ENCODE measurements at places on chromosomes 6 and 20.

DNA sequence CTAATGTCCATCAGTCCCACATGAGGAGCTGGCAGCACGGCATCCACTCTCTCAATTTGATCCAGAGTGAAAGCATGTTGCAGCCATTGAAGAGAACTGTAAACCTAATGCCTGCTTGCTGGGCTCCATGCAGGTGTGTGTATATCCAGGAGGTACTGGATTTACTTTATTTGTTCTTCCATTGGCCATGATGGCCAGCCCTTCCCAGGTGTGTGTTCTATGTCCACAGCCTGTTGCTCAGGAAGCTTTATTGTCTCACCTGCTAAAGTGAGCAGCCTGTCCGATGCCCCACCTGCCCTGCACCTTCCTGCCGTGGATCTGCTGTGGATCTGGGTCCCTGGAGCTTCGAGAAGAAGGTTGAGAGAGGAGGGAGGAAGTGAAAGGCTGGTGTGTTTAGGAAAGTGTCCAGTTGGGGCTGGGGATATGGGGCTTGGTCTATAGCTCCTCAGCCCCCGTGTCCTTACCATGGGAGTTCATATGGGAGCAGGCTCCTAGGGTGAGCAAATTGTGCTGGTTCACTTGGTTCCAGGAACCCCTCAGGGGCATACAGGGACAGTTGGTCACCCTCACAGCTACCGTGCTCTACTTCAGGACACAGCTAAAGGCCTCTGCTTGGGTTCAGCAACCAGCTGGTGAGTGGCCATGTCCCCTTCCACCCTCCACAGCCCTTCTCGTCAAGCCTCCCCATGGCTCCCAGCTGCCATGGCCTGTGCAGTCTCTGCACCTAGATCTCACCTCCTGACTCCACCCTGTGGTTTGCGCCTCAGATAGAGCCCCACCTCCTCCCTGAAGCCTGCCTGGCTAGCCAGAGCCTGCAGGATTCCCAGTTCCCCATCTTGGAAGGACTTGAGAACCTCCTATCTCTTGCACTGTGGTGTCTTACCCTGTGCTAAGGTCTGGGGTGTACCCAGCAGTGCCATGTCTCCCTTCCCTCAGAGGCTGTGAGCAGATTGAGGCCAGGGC lies 12.7 kb downstream of the TREML2 start:
- no peak for DNase-seq

GRCh38 chr6:30682143-30683117 lies 4.0 kb downstream of the PPP1R18 start:
- peak; percentile 75 for DNase-seq

DNA sequence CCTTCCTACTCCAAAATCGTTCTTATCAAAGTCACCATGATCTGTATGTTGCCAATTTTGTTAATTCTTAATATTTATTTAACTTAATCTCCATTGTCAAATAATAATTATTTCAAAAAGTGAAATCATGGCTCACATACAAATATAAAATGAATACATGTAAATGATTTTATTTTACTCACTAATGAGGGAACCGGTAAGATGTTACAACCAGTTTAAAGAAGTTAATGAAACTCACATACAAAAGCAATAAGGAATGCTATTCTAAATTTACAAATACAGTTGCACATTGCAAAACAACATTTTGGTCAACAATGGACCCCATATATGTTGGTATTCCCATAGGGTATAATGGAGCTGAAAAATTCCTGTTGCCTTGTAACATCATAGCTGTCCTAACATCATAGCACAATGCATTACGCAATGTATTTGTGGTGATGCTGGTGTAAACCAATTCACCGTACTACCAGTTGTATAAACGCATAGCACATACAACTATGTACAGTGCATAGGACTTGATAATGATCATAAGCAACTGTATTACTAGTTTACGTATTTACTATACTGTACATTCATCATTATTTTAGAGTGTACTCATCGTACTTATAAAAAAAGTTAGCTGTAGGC lies 6.5 kb upstream of the SLC22A16 start:
- DNase-seq: no peak

- DNase-seq: no peak
Observed at GRCh38 chr6:150450918-150451317, 82.1 kb downstream of the IYD start.

GRCh38 chr6:161111261-161111660 lies 119.7 kb downstream of the MAP3K4 start:
- DNase-seq: no peak

DNA sequence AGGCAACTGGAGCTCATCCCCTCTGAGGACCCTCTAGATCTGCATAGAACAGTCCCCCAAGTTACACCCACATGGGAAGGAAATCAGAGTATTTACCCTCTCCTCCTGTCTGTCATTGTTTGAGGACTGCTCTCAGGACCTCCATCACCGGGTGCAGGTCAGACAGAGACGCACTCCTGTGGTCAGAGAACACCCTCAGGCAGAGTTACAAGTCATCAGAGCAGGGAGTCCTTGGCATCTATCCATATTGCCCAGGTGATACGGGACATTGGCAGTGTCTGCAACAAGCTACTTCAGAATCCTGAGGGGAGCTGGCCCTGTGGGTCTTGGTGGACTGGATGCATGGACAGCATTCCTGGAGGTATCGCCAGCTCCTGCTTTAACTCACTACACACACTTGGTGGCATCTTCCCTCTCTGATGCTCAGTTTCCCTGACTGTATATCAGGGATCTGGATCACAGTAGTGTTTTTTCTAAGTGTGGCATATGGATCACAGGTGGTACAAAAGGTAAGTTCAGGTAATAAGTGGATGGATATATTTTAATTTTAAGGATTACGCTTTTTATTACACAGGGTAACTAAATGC lies 15.1 kb upstream of the ISM1 start:
- DNase-seq: no peak

GRCh38 chr20:54208548-54209176 lies 775 bp downstream of the PFDN4 start:
- peak; percentile 32 for DNase-seq

DNA sequence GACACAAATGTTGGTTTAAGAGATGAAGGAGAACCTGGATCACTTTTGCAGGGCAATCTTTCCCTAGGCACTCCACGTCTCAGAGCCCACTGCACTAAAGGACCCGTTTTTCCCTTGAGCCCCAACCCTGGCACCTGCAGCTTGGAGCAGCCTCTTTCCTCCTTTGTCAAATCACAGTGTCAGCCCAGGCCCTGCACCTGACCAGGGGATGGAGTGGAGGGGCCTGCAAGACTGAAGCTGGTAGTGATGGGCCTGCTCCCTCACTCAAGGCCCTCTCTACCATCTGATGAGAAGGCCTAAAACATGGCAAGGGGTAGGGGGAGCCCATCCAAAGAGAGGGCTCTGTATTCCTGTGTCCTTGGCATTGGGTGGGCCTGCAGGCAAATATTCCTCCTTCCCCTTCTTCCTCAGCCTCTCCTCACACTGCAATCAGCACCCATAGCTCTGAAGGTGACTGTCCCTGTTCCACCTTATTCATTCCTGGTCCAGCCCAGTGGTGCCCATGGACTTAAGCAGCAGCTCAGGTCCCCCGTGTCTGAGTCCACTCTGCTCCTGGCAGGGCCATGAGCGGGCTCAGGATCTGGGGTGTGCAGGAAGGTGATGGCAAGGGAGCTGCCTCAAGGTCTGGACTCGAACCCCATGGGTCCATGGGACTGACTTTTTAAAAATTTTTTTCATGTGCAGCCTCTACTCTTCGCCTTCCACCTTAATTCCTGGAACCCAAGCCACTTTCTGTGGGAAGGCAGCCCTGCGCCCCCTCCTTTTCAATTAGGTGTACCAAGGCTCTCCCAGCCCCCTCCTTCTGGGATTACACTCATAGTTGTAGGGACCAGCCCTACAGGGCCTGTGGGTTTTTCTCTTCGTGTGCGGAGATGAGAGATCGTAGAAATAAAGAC lies 6.7 kb downstream of the RAET1G start:
- no peak for DNase-seq

DNA sequence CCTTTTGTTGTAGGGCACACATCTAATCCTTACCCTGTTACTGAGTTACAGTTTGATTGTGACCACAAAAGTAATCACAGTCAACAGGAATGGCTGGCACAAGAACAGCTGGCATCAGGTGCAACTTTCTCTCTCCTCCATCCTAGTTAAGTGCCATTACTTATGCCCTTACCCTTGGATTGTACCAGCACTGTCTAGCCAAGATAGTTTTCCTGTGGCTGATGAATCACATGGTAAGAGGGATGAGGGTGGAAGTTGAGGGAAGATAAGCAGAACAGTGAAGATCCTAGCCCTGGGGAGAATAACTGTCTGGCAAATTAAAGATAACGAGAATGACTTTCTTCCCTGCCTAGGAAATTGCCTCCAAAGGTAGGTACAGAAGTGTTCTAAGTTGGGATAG lies 42.0 kb downstream of the RNF217 start:
- DNase-seq: no peak

DNA sequence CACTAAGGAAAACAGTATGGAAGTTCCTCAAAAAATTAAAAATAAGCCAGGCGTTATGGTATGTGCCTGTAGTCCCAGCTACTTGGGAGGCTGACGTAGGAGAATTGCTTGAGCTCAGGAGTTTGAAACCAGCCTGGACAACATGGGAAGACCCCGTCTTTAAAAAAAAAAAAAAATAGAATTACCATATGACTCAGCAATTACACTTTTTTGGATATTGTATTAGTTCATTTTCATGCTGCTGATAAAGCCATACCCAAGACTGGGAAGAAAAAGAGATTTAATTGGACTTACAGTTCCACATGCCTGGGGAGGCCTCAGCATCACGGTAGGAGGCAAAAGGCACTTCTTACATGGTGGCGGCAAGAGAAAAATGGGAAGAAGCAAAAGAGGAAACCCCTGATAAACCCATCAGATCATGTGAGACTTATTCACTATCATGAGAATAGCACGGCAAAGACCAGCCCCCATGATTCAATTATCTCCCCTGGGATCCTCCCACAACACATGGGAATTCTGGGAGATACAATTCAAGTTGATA lies 10.8 kb upstream of the SMIM29 start:
- no peak for DNase-seq

DNA sequence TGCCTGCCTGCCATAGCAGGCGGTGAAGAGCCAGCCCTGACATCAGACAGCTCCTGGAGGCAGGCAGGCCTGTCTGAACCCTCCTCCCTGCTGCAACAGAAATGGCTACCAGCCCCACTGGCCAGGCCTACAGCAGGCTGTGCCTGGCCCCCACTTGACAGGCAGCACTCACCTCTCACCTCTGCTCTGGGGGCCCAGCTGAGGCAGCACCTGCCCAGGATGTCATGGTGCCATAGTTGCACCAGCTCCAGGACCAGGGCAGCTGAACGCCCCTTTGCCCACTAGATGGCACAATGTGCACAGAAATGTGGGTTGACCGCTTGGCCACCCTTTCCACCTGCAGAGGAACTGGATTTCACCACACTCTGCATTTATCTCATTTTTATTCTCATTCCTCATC lies 30.6 kb downstream of the MRPL14 start:
- DNase-seq: peak; percentile 84

GRCh38 chr20:34575756-34576155 lies 17.2 kb downstream of the MAP1LC3A start:
- DNase-seq: no peak

GRCh38 chr6:121055572-121056163 lies 278.6 kb downstream of the TBC1D32 start:
- DNase-seq: peak; percentile 69

DNA sequence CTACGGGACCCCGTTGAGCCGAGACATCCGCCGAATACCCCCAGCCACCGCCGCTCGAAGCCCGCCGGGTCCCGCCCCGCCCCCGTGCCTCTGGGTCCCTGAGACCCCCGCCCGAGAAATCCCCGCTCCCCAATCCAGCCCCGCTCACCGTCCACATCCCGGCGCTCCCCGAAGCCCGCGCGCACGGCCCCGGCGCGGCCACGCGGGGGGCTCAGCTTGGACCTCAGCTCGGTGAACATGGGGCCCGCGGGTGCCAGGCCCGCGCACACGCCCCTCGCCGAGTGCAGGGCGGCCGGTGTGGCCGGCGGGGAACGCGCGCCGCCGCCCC lies 249 bp downstream of the SAMD10 start:
- DNase-seq: no peak

GRCh38 chr6:49299279-49299678 lies 163.8 kb downstream of the MMUT start:
- no peak for DNase-seq

GRCh38 chr6:150694889-150695288 lies 95.2 kb downstream of the PLEKHG1 start:
- no peak for DNase-seq

DNA sequence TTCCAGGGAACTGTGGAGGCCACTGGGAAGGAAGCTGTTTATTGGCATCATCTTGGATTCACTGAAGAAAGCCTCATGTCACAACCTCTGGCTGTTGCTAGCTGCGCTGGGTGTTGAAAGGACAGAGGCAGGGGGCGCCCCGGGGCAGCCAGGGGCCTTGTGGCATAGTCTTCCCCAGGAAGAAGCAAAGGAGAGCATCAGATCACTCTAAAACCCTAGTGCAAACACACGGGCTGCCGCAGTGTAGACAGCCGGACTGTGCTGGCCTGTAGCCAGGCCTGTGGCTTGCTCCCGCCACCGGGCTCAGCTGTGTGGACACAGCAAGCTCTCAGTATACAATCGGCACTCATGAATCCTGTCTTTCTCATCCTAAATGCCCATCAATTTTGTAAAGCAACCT lies 23.8 kb upstream of the SMOC2 start:
- no peak for DNase-seq

- peak; percentile 20 for DNase-seq
Observed at GRCh38 chr6:150142097-150142669, 661 bp upstream of the PPP1R14C start.

DNA sequence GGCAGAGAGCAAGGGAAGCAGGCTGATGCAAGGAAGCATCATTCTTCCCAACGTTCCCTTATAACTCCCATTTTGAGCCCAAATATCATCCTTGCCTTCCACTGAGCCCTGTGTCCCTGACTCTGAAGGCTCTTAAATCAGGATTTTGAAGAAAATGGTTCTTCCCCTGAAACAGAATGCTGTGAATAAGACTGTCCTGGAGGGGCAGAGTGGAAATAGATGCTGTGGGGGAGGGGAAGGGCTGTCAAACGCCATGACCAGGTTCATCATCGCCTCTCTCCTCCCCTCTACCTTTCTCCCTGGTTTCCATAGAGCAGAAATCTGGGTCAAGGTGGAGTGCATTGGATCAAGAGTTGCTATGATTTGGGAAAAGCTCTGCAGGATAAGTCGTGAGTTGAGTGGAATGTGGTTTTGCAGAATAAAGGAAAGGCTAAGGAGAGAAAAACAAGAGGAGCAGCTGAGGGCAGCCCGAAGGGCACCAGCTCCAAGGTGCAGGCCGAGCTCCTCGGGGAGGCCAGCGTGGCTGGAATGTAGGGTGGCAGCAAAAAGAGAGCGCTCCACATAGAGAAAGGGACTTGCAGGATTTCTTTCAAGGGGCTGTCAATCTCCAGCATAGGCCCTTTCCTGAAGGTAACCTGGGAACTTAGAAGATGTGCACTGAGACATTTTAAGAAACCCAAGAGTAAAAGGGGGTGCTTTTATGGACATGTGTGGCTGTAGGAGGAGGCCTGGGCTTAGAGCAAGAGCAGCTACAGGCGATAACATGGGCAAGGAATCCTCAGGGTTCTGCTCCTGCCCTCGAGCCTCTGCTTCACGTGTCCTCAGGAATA lies 120.8 kb upstream of the CDYL start:
- no peak for DNase-seq

GRCh38 chr6:138421089-138421488 lies 17.1 kb downstream of the HEBP2 start:
- no peak for DNase-seq

GRCh38 chr6:125340991-125341390 lies 39.2 kb upstream of the HDDC2 start:
- DNase-seq: no peak

- DNase-seq: peak; percentile 62
Observed at GRCh38 chr6:165571721-165572132, 91.3 kb downstream of the PDE10A start.

Measured in fibroblast of pulmonary artery (primary cell).